NCI-H748 treated with DMSO at 0.1 percent for 48 hours (cell line): ENCODE measurements at places on chromosomes 16 and 17.

DNA sequence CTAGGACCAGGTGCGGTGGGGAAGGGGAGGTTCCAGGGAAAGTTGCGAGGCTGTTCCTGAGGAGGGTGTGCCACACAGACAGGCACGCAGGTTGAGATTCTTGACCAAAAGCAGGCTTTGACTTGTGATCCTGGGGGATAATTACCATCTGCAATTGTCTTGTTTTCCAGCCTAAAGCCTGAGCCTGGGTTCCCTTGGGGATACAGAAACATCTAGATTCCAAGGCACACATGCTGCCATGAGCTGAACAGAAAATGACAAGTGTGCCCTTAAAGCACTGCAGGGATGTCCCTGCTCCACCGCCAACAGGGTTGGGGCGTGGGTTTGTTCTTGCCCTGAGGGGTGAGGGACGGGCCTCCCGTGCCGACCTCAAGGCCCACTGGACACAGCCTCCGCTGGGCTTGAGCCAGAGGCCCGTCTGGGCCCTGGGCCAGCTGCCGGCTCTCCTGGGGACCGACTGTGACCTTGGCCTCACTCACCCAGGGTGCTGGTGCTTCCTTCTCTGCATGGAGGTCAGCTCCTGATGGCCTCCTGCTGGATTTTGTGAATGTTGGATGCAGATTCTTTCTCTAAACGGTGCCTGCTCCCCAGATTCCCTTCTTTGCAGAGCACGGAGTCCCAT, 14.0 kb downstream of the CA5A start:
- DNase-seq: no peak

GRCh38 chr16:17053536-17054160, 417.1 kb downstream of the XYLT1 start:
- no peak for DNase-seq

DNA sequence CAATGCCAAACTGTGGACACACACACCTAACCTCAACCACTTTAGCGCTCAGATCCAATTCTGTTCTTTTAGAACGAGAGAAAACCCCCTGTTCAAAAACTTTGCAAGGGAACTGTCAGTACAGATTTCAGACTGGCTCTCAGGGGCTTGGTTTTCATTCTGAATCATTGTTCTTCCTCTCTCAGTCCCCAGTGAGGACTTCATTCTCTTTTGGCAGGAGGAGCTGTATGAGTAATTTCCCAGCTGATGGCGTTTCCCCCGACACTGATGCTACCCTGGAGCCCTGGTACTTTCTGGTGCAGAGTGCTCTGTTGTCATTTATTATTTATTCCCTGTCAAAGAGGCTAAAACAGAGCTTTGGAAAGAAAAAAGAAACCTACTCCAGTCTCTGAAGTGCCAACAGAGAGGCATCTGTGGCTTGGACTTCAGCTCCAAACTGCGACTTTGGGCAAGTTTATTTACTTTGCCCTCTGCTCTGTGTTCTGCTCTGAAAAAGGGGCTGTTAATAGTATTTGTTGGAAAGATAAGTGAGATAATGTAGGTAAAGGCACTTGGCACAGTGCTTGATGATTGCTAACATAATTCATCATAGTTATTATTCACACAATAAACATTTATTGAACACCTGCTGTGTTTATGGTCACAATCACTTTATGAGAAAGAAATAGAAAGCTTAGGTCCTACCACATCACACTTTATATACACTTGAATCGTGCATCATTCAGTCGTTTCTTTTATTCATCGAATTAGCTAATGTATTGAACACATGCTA, 28.3 kb downstream of the ETV4 start:
- DNase-seq: no peak

- DNase-seq: no peak
Measured at GRCh38 chr17:1398931-1399678, 917 bp downstream of the YWHAE start.

- DNase-seq: no peak
Measured at GRCh38 chr17:62716834-62717588, 89.5 kb downstream of the MRC2 start.

GRCh38 chr16:88524274-88524972, 45.8 kb upstream of the ZC3H18 start:
- no peak for DNase-seq

DNA sequence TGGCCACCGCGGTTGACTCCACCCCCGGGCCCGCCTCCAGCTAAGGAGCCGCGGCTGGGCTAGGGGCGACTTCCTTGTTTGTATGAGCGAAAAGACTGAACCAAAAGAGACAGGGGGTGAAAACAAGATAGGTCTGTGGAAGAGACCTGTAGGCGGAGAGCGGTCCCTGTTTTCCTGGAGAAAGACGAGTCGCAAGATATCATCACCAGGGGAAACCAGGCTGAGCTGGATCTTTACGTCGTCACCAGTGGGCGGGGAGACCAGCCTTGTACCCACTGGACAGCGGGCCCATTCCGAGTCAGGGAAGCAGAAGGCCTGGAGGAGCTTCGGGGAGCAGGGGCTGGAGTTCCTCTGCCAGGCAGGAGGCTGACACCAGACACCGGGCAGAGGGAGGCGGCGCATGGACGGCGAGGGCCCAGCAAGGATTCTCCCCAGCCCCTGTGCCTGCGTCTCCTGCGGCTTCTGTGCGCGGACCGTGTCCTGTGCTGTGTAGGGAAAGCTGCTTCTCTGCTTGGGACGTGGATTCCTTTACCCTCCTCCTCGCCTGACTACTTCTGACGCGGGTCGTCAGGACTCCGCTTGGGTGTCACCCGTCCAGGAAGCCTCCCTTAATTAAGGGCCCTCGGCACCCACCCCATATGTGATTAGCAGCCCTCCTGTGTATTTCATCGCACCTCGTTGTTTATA, 10.3 kb upstream of the ARL4D start:
- peak; percentile 86 for DNase-seq

GRCh38 chr16:82011199-82011641, at the start of gene SDR42E1:
TSS of gene SDR42E1 (minus strand) at chr16:82011470. CDS start at chr16:82000858, 10,612 bp downstream.
- DNase-seq: peak; percentile 46

DNA sequence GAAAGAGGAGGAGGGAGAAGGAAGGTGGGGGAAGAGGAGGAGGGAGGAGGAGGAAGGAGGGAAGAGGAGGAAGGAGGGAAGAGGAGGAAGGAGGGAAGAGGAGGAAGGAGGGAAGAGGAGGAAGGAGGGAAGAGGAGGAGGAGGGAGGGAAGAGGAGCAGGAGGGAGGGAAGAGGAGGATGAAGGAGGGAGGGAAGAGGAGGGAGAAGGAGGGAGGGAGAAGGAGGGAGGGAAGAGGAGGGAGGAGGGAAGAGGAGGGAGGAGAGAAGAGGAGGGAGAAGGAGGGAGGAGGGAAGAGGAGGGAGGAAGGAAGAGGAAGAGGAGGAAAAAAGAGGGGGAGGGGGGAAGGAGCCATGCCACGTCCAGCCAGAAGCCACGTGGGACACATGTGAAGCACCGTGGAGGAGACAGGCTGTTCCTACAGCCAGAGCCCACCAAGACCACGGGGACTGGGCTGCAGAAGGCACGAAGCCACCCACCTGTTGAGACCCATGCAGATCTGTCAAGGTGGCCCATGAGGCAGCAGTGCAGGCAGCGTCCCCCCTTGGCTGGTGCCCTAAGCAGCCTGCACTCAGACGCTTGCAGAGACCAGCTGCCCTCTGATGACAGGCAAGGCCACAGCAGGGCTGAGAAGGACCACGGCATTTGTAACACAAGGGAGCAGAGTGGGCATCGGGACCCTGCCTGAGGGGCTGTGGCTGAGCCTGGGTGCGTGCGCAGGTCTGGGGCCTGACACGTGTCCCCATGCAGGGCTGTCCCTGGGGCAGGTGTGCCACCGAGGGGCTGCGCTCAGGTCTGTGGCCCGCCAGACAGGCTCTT, 10.3 kb downstream of the NDUFAF8 start:
- no peak for DNase-seq

- DNase-seq: no peak
Measured at GRCh38 chr16:21663889-21664647, at the start of gene OTOA. TSS of gene OTOA (plus strand) at chr16:21663968. CDS start at chr16:21678515, 14,547 bp downstream.

DNA sequence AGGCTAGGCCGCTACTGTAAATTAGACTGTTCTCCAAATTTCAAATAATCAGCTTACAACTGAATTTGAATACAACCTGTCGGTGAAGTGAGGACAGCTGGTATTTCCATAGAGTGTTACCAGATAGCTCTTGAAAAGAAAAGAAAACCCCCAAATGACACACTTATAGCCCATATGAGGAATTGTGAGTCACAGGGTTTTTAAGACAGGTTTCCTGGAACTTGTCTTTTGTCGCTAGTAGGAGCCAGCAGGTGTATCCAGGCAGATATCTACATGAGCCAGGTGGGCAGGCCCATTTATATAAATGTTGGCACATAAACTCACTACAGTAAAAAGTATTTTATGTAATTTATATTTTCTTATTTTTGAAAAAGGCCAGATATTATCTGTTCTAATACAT, 24.0 kb downstream of the TNRC6A start:
- DNase-seq: no peak

- DNase-seq: no peak
Measured at GRCh38 chr17:63775420-63775819, 1.4 kb downstream of the DDX42 start.

GRCh38 chr16:88681709-88682451, 4.4 kb downstream of the SNAI3 start:
- no peak for DNase-seq

DNA sequence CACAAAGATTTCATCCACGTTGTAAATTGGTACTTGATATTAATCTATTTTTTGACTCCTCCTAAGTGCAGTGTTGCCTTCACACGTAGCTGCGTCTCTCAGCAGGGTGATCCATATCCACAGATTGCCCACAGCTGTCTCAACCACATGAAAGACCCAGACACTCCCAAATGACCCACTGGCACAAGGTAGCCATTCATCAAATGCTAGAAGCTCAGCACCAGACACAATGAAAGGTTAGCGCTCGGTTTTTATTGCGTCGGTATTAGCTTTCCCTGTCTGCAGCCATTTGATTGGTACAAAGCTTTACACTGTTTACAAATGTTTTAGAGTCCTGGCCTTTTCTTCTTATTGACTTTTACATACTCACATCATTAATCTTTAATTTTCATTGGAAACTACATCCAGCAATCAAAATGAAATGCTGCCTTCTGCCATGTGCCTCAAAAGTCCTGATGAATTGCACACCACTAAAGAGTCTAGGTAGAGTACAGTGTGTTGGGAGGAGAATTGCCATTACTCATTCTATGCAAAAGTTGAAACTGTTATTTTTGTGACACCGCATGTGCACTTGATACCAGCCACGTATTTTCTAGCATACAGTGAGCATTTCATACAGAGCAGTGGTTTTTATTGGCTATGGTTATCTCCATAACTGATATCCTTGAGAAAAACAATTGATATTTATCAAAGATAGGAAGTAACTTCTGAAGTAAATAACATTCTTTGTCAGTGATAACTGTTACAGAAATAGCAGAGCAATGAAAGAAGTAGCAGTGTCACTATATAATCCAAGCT, 127.3 kb upstream of the NUDT7 start:
- peak; percentile 13 for DNase-seq

- DNase-seq: no peak
Measured at GRCh38 chr17:53626286-53626685, 196.4 kb upstream of the KIF2B start.

GRCh38 chr16:5028950-5029475, 4.7 kb downstream of the NAGPA start:
- no peak for DNase-seq

DNA sequence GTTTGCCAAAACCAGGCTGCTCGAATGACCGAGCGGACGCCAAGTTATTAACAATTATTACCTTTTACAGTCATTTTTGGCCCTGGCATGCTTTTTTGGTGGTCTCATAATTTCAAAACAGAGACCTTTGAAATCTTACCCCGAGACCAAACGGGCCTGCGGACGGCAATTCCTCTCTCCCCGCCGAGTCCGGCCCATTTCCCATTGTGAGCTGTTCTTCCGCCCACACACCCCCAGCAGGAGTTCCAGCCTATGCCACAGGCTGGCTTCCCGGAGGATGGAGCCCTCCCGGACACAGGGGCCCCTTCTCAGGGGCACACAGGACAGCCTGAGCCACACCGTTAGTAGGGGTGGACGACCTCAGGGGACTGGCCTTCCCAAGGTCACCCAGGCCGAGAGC, 130.7 kb downstream of the C16orf95 start:
- DNase-seq: no peak

DNA sequence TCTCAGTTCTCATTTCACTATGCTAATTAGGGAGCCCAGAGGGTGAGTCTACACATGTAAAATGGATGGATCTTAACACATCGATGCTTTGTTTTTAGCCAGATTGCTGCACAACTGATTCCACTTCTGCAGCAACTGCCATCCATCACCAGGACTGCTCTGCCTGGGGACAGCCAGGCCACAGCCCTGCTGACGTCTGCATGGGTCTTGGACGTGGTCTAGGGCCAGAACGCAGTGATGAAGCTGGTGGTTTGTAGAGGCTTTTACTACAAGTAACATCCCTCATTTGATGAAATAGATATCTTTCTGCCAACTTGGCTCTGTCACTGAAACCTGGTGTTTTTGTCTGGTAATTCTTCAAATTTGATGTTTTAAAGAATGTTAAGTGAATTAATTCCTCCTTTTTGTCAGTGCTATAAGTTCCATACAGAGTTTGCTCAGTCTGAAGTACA, 50.6 kb downstream of the MARCHF10 start:
- DNase-seq: no peak

DNA sequence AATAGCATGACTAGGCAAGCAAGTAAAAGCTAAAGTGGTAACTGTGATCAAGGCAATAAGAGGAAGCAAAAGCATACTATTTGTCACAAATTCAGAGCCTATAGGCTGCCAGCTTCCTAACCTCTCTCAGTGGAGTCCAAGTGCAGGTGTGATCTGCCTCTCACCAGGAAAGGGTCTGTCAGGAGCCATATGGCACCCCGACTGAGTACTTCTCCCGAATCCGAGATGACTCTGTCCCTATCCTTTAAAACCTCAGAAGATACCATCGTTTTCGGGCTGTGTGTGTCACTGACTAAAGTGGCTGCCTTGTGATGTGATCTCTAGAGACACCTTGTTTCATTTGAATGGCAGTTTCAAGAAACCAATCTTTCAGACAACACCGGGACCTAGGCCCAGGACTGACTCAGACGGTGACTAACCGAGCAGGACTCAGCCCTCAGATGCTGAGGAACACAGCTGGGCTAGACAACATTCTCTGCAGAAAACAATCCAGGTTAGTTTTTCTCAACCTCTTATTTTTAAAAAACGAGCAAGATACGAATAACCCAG, 63.6 kb downstream of the SMG6 start:
- DNase-seq: no peak
